Upper lobe of right lung (tissue), 1 donor: ENCODE measurements at places on chromosomes 11 and 22. TPM values are rescaled to one million over a fixed set of nuclear protein-coding genes. Genes with fewer than 3 reads are reported as not detected.

GRCh38 chr11:100928426-100928825 is 201.2 kb downstream of the PGR start:
- no peaks in the 10 kb centered on the region for H3K4me1 ChIP-seq
- no peaks in the 10 kb centered on the region for H3K27me3 ChIP-seq

DNA sequence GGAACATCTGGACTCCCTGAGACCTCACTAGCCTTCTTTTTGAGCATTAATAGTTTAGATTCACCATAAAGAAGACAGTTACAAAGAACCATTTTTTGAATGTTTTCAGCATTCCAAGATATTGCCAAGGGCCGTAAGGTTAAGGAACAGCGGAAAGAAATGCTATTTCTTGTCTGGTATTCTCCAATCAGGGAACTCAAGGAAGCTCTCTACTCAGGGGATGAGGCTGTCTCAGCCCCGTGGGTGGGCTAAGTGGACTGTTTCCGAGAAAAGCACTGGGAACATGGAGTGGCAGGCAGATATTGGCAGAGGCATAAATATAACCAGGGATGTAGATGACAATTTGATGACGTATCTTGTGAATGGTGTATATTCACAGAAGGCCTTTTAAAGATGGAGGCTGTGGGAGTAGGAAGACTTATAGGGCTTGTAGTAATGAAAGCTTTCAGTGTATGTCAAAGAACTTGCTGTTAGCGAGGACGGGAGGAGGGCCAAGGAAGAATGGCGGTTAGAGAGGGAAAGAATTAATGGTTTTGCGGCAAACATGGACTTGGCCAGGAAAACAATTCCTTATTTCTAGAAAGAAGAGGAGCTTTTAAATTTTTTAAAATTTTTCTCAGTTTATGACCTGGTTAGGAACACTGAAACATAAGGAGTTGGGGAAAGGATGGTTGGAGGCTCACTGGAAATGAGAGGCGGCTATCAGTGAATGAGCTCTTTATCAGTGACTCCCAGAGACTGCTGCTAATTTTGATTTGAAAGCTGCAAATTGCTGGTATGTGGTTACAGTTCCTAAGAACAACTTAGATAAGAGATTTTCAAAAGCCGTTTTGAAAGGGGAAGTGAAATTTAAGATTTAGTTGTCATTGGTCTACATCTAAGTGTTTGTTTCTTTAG is 64.6 kb downstream of the ST3GAL4 start:
- H3K27ac ChIP-seq = peak overlapping the region; percentile 82
- H3K4me3 ChIP-seq = no peak overlapping the region
- H3K36me3 ChIP-seq = no peaks in the 10 kb centered on the region
- DNase-seq = no peak

GRCh38 chr11:69229511-69229910 is 64.4 kb upstream of the MYEOV start:
- DNase-seq = no peak
- H3K4me1 ChIP-seq = no peaks in the 10 kb centered on the region
- no peaks in the 10 kb centered on the region for H3K27me3 ChIP-seq
- no peaks in the 10 kb centered on the region for H3K36me3 ChIP-seq
- H3K4me3 ChIP-seq = no peak overlapping the region

The CCDC81 gene
- total RNA-seq = 0.38 TPM

The DLG2 gene
- 9.7 TPM for total RNA-seq

The TPBGL gene
- total RNA-seq = 0.64 TPM
